ENCODE measurements at places on chromosomes 2 and 18.

DNA sequence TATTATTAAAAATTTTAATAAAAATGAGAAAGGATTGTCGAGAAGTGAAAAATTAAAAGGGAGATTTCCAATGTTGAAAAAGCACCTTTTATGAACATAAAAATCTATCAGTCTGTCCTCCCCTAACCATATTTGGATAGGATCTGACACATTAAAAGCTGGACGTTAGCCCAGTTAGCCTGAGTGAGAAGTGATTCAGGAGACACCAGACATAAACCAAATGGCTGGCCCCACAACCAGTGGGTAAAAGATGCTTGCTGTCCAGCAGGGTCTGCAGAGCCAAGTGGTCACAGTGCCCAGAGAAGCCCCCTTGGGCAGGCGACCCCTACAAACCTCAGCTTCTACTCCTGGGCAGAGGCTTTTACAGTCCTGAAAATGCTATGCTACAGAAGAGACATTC, 253.8 kb upstream of the LYPD1 start:
- DNase-seq = no peak

- peak; percentile 51 for DNase-seq
Observed at GRCh38 chr2:160427629-160428404, 65.8 kb downstream of the RBMS1 start.

DNA sequence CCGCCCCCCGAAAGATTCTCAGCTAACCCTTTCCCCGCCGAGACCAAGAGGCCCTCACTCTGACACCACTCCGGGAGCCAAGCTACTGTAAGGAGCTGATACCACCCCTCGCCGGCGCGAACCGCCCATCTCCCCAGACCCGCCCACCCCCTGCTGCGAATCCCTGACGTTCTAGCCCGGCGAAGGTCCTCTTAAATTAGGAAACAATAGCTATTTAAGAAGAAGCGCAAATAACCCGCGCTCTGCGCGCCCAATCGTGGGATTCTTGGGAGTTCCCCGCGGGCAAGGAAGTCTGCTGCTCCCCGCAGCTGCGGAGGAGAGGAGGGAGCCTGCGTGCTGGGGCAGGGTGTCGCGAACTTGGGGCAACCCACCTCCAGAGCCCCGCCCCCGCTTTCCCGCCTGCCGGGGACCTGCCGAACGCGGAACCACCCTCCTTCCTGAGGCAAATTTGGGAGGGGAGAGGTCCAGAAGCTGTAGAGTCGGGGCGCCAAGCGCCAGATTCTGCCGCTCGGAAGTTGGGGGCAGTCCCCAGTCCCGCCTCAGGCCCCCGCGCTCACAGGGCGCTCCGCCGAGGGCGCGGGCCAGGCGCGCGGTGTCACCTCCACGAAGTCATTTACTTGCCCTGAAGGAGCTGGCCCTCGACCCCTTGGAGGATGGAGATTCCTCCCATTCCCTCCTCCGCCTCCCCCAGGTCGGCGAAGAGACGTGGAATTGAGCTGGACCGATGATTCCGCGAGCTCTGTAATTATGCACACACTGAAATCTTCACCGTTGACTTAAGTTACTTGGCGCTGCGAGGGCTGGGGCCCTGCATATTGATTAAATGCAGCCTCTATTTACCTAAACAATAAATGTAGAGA, 8.4 kb upstream of the SP9 start:
- peak; percentile 39 for DNase-seq

DNA sequence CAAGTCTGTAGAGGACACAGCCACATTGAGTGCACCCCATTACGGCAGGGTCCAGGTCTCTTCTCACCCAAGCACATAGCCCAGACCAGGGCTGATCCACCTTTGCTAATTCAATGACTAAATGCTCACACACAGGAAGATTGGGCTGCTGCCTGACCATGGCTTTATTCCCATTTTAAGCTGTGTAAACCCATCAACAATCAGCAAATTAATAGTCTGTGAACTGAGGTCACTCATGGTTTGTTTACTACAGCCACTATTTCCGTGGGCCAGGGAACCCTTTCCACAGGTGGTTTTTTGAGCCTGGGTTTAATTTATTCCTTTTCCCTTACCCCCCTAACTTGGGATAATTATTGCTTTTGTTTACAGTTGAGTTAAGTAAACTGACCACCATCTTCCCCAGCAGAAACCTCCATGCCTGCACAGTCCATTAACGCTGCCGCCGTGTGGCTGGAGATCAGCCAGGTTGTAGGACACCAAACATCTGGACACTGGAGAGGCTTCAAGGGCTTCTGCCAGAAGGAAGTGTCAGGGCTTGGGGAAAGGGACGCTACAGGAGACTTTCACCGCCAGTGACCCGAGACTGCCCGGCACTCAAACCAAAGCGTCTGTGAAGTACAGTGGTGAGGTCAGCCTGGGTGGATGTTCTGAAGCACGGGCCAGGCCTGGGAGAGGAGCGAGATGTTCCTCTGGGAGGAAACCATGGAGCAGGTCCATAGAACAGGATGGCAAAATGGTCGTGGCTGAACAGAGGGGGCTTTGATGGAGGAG, 282.9 kb downstream of the DYSF start:
- DNase-seq = no peak

DNA sequence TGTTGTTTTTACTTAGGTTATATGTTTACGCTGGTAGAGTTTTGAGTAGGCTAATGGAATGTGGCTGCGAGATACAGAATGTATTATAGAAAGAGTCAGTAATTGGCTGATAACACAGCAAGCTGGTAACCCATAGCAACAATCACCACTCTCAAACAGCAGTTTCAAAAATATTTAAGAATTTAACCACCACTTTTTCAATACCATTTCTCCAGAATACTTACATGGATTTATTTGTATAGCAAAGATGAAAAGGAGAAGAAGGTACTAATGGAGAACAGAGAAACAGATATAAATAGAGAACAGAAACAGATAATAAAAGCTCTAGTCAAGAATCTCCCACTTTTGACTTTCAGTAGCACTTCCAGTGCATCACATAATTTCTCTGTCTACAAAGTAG, 188.3 kb upstream of the SLC39A10 start:
- DNase-seq = no peak

- DNase-seq = no peak
Observed at GRCh38 chr18:47755102-47755456, 175.4 kb downstream of the SMAD2 start.

DNA sequence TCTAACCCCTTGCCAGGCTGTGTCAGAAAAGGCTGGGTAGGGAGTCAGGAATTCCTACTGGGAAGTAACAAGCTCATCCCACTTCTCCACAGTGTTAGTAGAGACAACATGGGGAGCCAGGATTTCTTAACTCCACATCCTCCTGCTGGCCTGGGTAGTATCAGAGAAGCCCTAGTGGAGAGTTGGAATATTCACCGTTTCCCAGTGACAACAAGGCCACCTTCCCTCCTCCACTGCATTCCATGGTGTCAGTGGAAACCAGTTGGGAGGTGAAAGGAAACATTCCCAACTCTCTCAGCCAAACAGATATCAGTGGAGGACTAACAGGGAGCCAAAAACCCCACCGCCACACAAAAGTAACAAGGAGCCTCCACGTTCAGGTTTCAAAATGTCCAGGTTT, 41.2 kb downstream of the SRD5A2 start:
- no peak for DNase-seq

GRCh38 chr2:129708221-129708967, 271.1 kb upstream of the RAB6C start:
- no peak for DNase-seq

- no peak for DNase-seq
Observed at GRCh38 chr2:189000221-189000620, 26.0 kb downstream of the COL3A1 start.

Data from activated CD8-positive, alpha-beta memory T cell treated with anti-CD3 and anti-CD28 coated beads, Interleukin-2, amount 50 U/mL, for 4 hours (primary cell).